Substantia nigra (tissue), 51 donors: ENCODE measurements at places on chromosomes 5 and 9.

- DNase-seq = no peak
These were observed 171.0 kb upstream of the TUT7 start for GRCh38 chr9:86525182-86525581.

GRCh38 chr9:18703151-18703900 is 229.4 kb downstream of the ADAMTSL1 start:
- no peak for DNase-seq

- no peak for DNase-seq
These were observed 51.2 kb downstream of the FXN start for GRCh38 chr9:69086769-69087168.

- DNase-seq = no peak
These were observed 429.8 kb downstream of the SPATA31D1 start for GRCh38 chr9:82418334-82418733.

- DNase-seq = no peak
These were observed 36.6 kb upstream of the LECT2 start for GRCh38 chr5:135991429-135991828.

GRCh38 chr9:69023650-69024049 is 9.7 kb upstream of the PRKACG start:
- DNase-seq = no peak

DNA sequence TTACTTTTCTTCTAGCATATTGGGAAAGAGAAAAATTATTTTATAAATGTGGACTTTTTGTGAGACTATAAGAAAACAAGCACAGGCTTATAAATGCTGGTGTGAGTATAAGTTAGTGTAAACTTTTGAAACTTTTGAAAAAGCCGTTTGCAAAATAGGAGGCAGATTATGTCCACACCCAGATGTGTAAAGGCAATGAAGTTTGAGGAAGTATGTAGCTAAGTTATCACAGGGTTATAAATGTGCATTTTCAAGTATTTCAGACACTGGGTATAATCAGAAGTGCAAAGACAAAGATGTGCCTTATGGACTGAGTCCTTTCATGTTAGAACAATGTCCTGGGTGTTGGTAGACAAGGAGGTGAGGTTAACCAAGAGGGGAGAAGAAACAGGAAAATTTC is 85.5 kb downstream of the ANXA1 start:
- no peak for DNase-seq

DNA sequence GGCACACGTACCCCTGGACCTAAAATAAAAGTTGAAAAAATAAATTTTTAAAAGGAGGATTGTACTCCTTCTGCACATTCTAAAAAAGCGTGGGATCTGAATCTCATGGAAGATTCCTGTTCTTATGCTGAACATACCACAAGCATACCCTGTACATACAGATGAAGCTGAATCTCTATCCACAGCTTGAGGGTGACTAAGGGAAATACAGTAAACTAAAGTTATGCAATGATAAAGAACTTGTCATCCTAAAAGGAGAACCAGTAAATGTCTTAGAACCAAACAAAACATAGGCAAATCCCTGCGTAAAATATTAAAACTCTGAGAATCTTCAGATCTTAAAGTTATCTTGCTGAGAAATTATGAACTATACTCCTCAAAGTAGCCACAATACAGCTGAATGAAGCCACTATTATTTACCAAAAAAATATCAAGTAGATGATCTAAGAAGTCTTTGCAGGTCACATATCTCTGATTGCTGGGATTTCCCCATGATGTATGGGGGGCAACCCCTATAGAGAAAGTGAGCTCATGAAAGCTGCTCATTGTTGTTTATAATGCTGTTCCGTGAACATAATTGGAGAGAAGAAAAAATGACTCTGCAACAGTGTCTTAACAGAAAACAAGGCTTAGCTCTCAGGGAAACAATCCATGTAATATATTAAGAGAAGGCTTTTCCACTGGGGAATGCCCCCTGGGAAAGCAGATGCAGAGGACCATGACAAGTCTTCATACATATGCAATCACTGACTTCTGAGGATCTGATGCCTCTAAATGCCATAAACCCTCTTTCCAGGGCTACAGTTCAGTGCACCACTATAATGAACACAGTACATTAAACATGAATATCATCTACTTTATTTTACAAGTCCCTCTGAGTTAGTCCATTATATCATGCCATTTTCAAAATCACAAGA is 210.1 kb downstream of the EPB41L4A start:
- DNase-seq = no peak

DNA sequence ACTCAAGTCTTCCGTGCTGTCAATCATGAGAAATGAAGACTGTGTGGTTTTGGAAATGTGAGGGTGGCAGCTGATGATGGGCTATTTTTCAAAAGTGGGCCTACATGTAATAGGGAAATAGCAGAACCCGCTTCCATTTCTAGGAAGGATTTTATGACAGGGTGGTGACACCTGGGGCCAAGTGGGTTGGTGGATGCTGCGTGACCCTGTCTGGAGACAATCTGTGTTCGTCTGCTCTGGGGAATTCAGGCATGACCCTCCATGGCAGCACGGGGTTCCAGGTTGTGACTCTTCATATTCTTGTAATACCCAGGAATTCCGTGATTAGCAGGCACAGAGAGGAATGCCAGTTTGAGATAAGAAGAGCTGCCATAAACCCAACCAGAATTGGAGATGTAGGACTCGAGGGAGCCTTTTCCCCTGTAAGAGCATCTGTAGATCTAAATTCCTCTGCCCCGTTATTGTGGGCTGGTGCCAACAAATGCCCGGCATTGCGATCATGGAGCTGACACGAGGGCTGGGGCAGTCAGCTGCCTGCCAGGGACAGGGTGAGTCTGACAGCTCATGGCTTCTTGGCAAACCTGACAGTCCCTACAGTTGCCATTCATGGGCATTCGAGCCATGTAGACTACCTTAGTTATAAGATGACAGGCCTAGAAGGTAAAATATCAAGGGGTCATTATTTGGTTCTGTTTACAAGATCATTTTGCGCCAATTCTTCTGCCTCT is 279.7 kb downstream of the GADD45G start:
- DNase-seq = no peak

DNA sequence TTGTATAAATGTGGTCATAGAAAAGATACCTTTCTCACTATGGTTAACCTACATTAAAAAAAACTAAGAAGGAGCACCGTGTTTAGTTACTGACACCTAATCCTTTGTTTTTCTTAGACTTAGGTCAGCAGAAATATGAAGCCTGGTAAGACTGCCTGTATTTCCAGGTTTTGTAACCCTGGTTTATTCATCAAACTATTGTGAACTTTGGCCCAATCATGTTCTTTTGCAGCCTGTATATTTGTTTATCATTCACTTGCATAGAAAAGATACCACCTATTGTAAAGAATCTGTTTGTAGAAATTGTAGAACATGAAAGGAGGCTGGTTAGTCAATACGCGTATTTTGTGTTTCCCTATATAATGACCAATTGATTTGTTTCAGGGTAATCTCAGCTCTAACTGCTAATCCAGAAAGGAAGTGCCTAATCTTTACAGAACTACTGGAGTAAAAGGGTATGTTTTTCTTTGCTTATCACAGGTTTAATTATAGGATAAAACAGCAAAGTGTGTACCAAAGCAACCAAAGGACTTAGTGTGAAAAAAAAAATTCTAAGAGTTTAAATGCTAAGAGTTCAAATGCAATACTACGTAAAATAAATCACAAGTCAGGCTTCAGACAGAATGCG is 103.6 kb downstream of the LURAP1L start:
- DNase-seq = no peak

- no peak for DNase-seq
These were observed 185.0 kb downstream of the GAPVD1 start for GRCh38 chr9:125446561-125447094.

GRCh38 chr9:93254806-93255493 is 71.0 kb downstream of the WNK2 start:
- DNase-seq = no peak
